Chondrocyte (in vitro differentiated cells): ENCODE measurements at places on chromosomes 3 and 15. TPM values are rescaled to one million over a fixed set of nuclear protein-coding genes. Genes with fewer than 3 reads are reported as not detected.

The ENTPD3 gene
- 0.15 TPM in 1 of 3 replicates, not detected in the others for total RNA-seq

The PLSCR5 gene
- total RNA-seq, result not detected in 3 replicates

The GOLGA6A gene
- total RNA-seq, result 0.12 to 0.46 TPM in 2 of 3 replicates, not detected in the other

The CADM2 gene
- 1.1 to 1.6 TPM (median 1.2 TPM) in 3 replicates for total RNA-seq

DNA sequence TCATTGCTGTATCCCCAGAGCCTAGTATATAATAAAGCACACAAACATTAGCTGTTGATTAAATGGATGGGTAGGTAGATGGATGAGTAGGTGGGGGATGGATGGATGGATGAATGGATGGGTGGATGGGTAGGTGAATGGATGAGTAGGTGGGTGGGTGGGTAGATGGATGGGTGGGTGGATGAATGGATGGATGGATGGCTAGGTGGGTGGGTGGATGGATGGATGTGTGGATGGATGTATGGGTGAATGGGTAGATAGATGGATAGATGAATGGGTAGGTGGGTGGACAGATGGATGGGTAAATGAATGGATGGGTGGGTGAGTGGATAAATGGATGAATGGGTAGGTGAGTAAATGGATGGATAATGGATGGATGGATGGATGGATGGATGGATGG lies 30.2 kb upstream of the NSMCE3 start:
- DNase-seq, result no peak

GRCh38 chr3:105821433-105821832 lies 47.4 kb downstream of the CBLB start:
- no peak for DNase-seq

DNA sequence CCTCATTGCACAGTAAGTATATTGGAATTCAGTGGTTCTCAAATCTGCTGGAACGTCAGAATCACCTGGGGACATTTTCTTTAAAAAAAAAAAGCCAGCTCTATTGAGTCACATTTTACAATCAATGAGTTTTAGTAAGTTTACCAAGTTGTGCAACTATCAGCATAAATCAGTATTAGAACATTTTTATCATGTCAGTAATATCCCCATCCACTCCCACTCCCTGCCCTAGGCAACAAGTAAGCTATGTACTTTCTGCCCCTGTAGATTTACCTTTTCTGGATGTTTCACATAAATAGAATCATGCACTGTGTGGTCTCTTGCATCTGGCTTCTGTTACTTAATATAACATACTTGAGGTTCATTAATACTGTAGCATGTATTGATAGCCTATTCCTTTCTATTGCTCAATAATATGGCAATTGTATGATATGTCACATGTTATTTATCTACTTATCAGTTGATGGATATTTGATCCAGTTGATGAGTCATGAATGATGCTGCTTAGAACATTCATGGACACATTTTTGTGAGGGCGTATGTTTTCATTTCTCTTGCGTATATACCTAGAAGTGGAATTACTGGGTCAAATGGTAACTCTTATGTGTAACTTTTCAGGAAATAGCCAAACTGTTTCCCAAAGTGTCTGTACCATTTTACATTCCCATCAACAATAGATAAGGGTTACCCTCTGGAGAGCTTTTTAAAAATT lies 180.5 kb downstream of the THSD4 start:
- no peak for DNase-seq

DNA sequence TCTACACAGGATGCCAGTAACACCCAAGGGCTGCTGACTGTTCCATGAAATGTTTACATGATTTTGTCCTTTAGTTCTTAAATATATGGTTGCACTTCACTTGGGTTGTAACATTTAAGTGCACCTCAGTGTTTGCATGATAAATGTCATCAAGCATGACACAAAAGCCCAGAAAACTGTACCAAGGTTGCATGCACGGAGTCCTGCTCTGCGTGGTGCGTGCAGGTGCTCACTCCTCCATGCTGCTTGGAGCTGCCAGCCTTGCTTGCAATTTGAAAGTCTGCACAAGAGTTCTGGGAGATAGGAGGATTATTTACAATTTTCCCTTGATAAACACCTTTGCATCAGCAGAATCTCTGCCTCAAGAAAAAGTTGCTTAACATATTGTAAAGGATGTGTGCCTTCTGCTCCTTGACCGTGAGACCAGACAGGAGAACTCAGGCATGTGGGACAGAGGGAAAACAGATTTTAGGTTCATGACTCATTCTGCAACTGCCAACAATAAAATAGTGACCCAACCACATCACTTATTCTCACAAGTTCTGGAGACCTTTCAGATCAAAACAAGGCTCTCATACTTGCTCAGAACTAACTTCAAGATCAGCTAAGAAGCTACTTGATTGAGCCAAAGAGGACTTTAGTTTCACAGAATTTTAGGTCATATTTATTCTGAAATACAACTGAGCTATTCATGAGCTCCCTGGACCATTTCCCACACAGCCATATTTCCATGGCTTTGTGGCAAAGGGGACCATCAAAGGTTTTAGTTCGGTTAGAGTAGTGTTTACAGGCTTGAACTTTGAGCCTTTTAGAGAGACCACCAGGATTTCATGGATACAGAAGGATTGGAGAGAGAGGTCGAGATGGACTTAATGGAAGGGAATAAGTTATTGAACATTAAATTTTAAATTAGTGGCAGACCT lies 128.4 kb upstream of the ZBED2 start:
- no peak for DNase-seq

GRCh38 chr15:97759363-97759762 lies 201.1 kb upstream of the ARRDC4 start:
- DNase-seq, result no peak

DNA sequence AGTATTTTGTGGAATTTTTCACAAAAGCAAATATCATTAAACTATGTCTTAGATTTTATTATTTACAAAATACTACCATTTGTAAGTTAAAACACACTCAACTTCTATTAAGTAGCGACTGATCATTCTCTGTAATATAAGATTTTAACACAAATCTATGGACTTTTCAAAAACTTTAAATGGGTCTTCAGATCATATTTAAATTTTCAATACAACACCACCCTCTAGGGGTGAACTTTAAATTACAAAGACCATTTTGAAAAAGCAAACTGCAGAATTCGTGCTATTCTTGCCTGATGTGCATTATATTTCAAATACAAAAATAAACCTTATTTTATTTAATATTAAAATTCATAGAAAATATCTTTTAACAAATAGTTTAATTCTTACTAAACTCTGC lies 8.2 kb upstream of the VGLL4 start:
- no peak for DNase-seq
